T-helper 17 cell (primary cell): ENCODE measurements at places on chromosomes 12 and 14.

DNA sequence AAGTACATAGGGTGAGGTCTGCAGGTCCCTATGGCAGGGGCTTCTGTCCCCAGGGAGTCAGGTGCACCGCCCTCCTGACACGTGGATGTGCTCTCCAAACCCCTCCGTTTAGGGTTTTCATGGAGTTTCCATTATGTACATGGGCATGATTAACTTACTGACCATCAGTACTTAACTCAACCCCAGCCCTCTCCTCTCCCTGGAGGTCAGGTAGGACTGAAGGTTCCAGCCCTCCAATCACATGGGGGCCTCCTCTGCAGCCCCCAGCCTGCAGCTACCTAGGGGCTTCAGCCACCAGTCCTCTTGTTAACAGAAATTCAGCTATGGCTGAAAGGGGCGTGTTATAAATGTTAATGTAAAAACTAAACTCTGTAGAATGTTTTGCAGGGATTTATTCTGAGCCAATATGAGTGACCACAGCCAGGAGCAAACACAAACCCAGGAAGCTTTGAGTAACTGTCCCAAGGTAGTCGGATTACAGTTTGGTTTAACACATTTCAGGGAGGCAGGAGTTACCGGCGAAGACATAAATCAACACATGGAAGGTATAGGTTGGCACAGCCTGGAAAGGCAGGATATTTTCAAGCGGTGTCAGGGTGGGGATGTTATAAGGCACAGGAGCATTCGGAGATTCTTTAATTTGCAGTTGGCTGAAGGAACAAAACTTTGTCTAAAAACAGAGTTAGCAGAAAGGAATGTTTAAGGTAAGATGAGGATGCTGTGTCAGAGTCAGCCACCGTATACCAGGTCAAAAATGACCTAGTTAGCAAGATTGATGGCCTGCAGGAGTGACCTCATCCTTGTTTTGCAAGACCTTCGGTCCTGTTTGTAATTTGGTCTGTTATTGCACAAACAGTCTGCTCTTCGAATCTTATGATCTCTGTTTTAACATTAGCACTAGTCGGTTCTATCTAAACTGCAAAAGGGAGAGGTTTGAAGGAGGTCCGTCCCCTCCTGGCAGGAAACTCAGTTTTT is 75.2 kb downstream of the TNFAIP2 start:
- no peak for DNase-seq

- no peak for DNase-seq
These were observed 28.8 kb downstream of the PROX2 start for GRCh38 chr14:74846968-74847665.

DNA sequence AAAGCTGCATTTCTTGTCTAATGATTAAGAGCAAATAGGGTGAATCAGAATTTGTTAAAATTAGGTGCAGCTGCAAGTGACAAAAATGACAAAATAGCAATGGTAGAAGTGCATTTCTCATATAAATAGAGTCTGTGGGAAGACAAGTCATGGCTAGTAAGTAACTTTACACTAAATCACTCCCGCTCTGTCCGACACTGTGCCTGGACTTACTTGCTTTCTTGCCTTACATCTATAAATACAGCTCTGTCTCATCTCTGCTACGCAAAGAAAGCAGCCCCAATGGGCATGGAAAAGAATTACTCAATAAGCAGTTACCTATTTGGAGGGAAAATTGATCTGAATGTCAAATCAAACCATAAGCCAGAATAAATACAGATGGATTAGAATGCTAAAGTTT is 245.4 kb upstream of the KRR1 start:
- DNase-seq: no peak

DNA sequence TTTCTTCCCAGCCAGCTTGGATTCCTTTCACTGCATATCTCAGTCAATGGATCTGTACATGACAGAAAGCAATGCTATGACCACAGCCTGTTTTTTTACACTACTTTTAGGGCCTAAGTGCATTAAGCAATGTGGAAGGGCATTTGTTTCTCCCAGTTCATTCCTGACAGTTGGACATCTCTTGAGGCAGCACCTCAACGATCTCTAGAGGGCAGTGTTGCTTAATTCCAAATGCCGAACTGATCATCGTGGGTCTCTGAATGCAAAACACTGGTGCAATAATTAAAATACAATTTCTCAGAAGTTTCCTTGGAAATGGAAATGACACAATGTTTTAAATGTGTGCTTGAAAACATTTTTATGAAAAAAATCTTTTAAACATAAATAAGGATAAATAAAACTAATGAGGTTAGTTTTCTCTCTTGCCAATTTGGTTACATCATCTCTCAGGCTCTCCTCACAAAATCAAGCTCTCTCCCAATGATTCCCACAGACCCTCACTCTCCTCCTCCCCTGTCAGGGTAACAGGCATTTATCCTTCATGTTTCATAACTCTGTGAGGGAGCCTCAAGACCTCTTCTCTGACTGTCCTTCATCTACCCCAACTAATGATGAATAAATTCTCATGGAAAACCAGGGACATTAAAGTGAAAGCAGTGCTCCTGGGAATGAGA is 192.4 kb upstream of the SLC16A7 start:
- peak; percentile 13 for DNase-seq

DNA sequence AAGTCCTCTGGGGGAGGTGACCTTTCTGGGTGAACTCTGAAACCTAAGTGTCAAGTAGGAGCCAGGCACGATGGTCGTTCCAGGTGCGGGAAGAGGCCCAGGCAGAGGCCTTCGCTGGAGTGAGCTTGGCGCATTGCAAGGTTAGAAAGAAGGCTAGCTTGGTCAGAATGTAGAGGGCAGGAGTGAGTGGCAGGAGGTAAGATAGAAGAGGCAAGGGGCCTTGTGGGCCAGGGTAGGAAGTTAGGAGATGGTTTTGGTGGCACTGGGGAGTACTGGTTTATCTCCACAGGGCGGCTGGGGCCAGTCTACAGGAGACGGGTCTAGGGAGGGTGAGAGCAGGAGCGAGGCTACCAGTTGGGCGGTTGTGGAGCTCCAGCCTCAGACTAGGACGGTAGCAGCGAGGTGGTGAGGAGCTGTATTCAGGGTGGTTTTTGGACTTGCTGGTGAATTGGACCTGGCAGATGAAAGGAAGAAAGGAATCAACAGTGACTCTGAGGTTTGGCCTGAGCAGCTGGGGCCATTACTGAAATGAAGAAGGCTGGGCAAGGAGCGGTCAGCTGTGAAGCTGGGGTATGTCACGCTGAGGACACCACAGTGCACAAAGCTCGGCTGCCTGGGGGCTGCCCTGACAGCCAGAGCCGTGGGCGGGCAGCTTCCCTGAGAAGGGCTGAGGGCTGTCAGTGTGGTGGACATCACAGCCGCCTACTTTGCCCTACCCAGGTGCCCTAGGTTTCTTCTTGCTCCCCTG is 9.0 kb downstream of the MLXIP start:
- no peak for DNase-seq

- DNase-seq: no peak
These were observed 7.7 kb downstream of the KCNH3 start for GRCh38 chr12:49546481-49546880.

DNA sequence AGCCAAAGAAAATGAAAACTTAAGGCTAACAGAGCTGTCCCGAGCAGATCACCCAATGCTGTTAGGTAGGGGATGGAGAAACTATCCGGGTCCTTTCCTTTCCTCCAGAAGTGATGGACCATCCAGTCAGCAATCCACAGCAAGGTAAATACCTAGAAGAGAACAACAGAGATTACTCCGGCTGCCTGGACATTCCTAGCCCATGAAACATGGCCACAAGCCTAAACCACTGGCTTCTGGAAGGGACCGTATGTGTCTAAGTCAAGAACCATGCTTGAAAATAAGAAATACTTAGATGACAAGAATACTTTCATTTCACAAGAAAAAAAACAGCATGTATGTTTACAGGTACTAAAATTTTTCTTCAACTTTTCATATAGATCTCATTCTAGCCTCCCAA is 152.9 kb downstream of the SLC41A2 start:
- DNase-seq: no peak

GRCh38 chr14:26427097-26427496 is 170.7 kb downstream of the NOVA1 start:
- no peak for DNase-seq
